A673 (cell line): ENCODE measurements at places on chromosomes 11 and 22.
A peak's percentile ranks its signal among the peaks of the same experiment; 100 is the strongest.

GRCh38 chr11:134282121-134283045, 6.2 kb downstream of the GLB1L3 start:
- no peak for DNase-seq

- DNase-seq = no peak
These were observed 9.0 kb upstream of the BID start for GRCh38 chr22:17783312-17783711.

GRCh38 chr11:1560649-1561251, 11.3 kb downstream of the DUSP8 start:
- no peak for DNase-seq

GRCh38 chr22:45831394-45831793, 145.6 kb downstream of the WNT7B start:
- no peak for DNase-seq

GRCh38 chr11:99682171-99682570, 661.4 kb downstream of the CNTN5 start:
- no peak for DNase-seq

DNA sequence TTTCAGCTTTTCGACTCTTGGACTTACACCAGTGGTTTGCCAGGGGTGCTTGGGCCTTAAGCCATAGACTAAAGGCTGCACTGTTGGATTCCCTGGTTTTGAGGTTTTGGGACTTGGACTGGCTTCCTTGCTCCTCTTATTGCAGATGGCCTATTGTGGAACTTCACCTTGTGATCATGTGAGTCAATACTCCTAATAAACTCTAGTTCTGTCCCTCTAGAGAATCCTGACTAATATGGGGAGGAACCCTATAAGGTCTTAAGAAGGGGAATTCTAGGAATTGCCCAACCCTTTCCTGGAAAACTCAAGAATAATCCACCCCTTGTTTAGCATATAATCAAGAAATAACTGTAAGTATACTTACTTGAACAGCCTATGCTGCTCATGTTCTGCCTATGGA, 491.8 kb downstream of the TMEM135 start:
- DNase-seq = no peak

- no peak for DNase-seq
These were observed 190.2 kb downstream of the ADAMTS15 start for GRCh38 chr11:130638624-130639023.

- DNase-seq = no peak
These were observed 921.0 kb downstream of the KCNA4 start for GRCh38 chr11:29095821-29096220.

DNA sequence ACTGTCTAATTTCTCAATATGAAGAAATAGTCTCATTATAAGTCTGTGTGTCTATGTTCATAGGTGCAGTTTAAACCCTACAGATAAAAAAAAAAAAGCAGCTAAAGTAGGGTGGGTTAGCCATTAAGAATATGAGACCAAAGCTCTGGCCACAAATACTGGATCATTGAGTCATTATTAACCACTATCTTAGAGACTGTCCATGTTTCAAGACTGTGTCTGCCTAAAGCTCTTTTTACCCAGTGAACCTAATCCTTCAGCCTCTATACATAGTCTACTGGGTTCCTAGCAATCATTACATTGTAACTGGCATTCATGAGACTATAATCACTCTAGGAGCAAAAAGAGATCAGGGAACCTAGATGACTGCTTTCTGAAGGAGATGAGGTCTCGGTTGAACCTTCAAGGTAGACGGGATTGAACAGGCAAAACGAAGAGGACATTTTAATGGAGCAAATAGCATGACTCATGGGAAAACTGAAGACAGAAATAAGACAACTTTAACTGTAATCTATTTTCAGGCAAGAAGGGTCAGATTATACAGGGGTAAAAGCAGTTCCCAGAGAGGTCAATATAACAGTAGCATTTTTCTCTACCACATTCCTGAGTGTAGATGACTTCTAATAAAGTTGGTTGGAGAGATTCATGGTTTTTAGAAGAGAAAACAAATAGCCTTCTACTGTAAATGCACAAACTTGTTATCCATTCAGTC, 64.0 kb upstream of the FIBIN start:
- no peak for DNase-seq

DNA sequence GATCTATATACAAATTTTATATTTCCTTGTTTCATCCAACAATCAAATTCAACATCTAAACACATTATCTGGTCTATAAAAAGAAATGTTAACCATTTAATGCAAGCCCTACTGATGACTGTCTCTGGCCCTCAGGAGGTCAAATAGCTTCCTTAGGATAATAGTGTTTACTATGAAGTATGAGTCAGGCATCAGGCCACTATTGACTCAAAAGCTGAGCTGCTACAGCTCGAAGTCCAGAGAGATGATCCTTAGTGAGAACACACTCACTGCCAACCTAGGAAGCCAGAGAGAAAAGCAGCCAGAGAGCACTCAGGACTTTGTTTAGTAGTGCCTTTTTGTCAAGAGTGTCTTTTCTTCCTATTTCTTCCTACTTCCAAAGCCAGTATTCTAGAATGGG, 171.8 kb downstream of the SOX6 start:
- DNase-seq = peak; percentile 25

DNA sequence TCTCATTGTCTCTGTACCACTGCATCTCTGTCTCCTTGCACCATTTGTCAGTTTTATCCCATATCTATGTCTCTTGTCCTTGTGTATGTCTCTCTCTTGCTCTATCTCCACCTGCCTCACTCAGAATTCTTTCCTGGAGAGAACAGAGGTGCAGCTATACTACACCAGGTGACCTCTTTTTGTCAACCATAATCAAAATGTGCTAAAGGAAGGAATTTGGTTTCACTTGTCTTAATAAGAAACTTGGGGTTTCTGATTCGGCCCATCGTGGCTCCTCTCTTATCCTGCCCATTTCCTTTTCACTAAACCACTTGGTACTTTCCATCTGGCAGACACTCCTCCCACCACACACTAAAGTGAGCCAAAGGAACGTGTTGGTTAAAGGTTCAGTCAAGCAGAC, 2.0 kb upstream of the C11orf42 start:
- no peak for DNase-seq

DNA sequence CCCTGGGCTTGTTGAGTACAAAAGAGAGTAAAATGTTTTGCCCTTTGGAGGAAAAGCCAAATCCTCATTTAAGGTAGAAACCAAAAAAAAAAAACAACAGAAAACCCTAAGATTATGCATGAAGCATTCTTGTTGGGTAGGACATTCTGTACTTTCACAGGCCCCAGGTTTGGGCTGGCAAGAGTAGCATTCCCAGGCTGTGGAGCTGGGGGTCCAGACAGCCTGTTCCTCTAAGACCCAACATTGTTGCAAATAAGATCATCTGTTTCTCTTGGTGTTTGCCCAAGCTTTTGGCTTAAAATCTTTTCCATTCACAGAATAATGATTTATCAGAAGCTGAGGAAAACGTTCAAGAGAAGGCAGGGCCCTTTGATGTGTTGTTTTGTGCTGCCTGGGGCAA, 123.8 kb downstream of the MICAL2 start:
- DNase-seq = no peak

DNA sequence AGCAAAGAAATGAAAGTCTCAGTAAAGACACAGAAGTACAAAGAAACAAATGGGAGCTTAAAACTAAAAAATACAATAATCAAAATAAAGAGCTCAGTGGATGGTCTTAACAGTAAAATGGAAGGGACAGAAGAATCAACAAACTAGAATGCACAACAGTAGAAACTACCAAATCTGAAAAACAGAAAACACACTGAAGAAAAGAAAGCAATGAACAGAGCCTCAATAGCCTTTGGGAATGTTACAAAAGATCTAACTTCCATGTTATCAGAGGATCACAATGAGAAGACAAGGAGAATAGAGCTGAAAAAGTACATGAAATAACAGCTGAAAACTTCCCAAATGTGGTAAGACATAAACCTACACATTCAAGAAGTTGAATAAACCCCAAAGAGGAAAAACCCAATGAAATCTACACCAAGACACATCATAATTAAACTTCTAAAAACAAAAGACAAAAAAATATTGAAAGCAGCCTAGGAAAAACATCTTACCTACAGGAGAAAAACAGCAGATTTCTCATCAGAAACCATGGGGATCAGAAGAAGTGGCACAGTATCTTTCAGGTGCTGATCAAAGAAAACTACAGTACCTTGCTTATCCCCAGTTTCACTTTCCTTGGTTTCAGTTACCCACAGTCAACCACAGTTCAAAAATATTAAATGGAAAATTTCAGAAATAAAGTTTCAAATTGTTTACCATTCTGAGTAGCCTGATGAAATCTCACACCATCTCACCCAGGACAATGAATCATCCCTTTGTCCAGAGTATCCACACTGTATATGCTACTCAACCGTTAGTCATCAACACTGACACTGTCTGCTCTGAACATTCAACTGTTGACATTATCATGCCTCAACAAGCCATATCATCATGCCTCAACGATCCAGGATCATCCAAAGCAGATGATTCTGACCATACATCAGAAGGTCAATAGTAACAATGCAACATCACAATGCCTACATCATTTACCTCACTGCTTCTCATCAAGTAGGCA, 22.2 kb downstream of the RRAS2 start:
- no peak for DNase-seq

GRCh38 chr11:36123336-36124101, 165.7 kb downstream of the COMMD9 start:
- DNase-seq = no peak

DNA sequence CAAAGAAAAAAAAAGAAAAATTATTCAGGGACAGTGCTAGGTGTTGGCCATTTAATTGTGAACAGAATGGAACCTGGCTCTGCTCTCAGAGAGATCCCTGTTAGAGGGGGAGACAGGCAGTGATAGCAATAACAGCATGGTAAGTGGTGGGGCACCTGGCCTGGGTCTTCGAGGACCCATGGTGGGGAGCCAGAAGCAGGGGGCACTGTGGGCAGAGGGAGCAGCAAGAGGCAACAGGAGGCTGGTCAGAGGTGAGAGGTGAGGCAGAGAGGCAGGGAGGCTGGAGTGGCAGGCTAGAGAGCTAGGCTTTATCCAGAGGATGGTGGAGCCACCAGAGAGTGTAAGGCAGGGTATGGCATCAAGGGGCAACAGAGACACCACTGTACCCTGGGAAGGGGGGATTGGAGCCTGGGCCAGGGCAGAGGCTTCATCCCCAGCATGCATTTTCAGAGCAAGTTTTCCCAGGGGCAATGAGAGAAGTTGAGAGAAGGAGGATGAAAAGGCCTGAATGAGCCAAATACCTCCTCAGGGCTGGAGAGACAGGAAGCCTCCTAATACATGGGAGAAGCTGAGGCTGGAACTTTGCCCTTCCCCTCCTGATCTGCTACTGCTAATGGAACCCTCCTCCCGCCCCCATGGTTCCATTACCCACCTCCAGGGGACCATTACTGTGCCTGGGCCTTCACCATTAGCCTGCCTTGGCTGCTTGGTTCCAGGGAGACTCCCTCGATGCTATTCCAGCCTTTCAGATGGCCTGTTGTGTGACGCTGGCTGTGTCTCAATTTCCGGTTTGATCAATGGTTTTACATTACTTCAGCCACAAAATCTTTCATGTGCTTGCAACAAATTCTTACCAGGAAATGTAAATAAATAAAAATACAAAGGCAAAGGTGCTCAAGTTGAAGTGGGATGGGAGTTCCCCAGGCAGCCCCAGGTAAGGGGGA, 2.6 kb upstream of the P2RY2 start:
- DNase-seq = no peak

GRCh38 chr22:37186997-37187522, 987 bp downstream of the C1QTNF6 start:
- no peak for DNase-seq

DNA sequence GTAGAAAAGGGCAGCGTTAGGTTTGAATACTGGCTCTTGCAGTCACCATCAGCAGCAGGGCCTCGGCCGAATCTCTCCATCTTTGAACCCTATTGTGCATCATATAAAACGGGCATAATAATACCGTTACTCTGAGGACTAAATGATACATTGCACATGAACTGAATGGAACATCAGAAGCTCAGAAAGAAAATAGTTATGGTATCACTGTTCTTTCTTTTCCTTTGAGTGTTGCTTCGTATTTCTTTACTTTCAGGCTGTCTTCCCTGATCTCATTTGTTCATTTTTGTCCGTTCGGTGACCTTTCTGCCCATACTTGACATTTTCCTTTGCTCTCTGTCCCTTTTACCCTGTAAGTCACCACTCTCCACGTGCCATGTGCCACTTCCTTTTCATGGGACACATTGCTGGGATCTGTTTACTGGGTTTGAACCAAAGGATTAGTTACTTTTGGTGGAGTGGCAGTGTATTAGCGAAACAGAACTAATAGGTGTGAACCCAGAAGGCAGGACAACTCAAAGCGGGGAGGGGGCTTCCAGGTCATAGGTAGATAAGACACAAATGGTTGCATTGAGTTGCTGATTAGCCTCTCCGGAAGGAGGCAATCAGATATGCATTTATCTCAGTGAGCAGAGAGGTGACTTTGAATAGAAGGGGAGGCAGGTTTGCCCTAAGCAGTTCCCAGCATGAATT, 717 bp upstream of the ZNF202 start:
- DNase-seq = peak; percentile 4

GRCh38 chr11:123233280-123233974, 38.4 kb upstream of the CLMP start:
- DNase-seq = no peak

GRCh38 chr11:58494101-58494500, 13.8 kb downstream of the OR5B21 start:
- DNase-seq = no peak
